ENCODE measurements at places on chromosomes 16 and 17.

GRCh38 chr16:48555155-48555554 is 54.8 kb downstream of the N4BP1 start:
- DNase-seq = no peak

GRCh38 chr16:76175718-76176117 is 101.5 kb upstream of the CNTNAP4 start:
- no peak for DNase-seq

- no peak for DNase-seq
These were observed 57.3 kb downstream of the ZFPM1 start for GRCh38 chr16:88510091-88510994.

DNA sequence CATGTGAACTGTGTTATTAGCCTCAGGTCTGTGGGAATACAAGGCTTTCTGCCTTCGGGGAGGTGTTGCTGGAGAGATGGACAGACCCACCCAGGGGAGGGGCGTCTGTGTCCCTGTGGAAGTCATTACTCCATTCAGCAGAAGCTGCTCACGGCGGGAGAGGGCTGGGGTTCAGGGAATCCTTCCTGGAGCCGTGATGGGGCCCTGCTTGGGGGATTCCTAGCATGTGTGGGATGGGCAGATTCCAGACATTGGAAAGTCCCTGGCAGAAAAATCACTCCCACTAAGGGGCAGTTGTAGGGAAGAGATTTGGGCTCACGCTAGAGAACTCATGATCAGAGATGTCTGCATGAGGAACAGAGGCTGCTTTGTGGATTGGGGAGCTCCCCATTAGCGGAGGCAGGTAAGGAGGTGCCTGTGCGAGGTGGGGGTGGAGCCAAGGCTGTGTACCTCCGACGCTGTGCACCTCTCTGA is 56.3 kb upstream of the IL34 start:
- DNase-seq = no peak

- DNase-seq = no peak
These were observed 2.3 kb downstream of the RSAD1 start for GRCh38 chr17:50480854-50481490.

GRCh38 chr17:66604376-66604775 is 230.5 kb upstream of the CACNG5 start:
- DNase-seq = no peak

DNA sequence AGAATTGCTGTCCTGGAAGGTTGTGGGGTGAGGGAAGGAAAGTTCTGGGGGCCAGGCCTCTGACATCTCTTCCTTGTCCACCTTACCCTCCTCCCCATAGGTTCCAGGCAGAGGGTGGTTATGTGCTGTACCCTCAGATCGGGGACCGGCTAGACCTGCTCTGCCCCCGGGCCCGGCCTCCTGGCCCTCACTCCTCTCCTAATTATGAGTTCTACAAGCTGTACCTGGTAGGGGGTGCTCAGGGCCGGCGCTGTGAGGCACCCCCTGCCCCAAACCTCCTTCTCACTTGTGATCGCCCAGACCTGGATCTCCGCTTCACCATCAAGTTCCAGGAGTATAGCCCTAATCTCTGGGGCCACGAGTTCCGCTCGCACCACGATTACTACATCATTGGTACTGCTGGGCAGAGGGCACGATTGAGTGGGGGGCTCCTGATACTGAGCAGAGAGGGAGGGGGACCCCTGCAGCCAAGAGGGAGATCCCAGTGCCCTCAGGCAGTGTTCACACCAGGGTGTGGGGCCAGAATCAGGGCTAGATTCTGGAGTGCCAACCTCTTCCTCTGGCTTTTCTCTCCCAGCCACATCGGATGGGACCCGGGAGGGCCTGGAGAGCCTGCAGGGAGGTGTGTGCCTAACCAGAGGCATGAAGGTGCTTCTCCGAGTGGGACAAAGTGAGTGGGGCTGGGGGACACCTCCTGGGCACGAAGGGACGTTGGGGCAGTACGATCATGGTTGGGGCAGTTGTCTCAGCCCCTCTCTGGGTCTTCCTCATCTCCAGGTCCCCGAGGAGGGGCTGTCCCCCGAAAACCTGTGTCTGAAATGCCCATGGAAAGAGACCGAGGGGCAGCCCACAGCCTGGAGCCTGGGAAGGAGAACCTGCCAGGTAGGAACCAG is 3.1 kb downstream of the EFNB3 start:
- DNase-seq = no peak
